Skin of body (tissue), 3 donors: ENCODE measurements at places on chromosomes 13 and 19.

DNA sequence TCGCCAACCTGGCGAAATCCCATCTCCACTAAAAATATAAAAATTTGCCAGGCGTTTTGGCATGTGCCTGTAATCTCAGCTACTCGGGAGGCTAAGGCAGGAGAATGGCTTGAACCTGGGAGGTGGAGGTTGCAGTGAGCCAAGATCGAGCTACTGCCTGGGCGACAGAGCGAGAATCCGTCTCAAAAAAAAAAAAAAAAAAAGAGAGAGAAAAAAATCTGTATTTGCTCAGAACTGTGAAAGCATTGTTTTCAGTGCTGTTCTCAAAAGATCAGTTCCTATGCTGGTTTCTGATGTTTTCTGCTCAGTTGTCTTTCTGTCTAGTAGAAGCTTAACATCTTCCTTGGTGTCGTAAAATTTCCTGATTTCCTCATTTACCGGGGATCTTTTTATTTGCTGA, 2.5 kb downstream of the SF3A2 start:
- DNase-seq: no peak

GRCh38 chr13:80386002-80386401, 45.1 kb upstream of the SPRY2 start:
- DNase-seq: no peak

DNA sequence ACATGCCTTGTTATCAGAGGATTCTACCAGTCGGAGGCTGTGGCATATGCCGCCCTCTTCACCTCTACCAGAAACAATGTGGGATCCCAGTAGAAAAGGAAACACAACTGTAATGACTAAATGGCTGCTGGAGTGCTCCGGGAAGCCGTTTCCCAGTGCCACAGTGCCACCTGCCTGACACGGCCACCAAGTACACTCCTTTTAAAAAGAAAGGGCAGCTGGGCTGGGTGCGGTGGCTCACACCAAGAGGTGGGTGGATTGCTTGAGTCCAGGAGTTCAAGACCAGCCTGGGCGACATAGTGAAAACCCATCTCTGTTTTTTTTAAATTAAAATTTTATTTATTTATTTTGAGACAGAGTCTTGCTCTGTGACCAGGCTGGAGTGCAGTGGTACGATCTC, 67.3 kb downstream of the TRPM4 start:
- DNase-seq: no peak

GRCh38 chr13:98004107-98004506, 50.6 kb downstream of the IPO5 start:
- no peak for DNase-seq

GRCh38 chr13:48571126-48571913, 38.4 kb upstream of the RCBTB2 start:
- DNase-seq: peak; percentile 63

DNA sequence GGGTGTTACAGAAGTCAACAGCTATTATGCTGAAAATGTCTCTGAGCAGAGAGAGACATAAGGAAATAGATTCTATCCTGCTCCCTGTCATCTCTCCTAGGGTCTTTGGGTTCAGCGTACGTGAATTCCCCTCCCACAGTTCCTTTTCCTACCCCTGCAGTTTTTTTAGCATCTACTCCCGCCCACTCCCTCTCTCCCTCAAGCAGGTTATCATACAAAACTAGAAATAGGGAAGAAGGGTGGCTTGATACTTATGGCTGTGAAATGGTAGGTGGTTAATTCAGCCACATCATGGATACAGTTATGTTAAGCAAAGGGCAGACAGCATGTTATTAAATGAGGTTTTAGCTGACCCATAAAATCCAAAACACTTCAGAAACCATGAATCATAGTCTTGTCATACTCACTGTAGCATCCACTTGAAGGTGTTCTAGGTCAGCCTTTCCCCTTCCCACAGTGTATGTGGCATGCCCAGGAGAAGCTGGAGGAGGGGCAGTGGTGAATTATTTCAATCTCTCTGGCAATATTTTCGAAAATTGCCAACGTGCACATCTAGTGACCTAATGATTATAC, 236.8 kb upstream of the SERP2 start:
- DNase-seq: no peak

GRCh38 chr13:110983241-110983640, 68.4 kb upstream of the ANKRD10 start:
- no peak for DNase-seq
